PC-9 (cell line): ENCODE measurements at places on chromosomes 6 and 20.

- no peak for DNase-seq
Observed at GRCh38 chr6:11921751-11922150, 90.4 kb upstream of the HIVEP1 start.

DNA sequence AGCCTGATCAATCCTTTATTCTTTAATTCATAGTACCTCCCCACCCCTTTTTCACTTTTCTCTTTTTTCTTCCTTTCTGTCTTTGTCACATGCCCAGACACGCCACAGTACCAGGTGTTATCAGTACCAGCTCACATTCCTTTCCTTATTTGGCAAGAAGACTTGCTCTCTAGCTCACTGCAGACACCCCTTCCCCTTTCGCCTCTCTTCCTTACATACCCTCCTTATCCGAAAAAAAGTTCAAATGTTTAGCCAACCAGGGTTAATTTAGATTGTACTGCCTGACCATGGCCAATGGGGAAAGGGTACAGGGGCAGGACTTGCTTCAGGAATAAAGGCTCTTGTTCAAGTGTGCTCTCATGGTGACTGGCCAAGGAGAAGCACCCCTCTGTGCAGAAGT, 9.3 kb upstream of the SIRPB2 start:
- no peak for DNase-seq

DNA sequence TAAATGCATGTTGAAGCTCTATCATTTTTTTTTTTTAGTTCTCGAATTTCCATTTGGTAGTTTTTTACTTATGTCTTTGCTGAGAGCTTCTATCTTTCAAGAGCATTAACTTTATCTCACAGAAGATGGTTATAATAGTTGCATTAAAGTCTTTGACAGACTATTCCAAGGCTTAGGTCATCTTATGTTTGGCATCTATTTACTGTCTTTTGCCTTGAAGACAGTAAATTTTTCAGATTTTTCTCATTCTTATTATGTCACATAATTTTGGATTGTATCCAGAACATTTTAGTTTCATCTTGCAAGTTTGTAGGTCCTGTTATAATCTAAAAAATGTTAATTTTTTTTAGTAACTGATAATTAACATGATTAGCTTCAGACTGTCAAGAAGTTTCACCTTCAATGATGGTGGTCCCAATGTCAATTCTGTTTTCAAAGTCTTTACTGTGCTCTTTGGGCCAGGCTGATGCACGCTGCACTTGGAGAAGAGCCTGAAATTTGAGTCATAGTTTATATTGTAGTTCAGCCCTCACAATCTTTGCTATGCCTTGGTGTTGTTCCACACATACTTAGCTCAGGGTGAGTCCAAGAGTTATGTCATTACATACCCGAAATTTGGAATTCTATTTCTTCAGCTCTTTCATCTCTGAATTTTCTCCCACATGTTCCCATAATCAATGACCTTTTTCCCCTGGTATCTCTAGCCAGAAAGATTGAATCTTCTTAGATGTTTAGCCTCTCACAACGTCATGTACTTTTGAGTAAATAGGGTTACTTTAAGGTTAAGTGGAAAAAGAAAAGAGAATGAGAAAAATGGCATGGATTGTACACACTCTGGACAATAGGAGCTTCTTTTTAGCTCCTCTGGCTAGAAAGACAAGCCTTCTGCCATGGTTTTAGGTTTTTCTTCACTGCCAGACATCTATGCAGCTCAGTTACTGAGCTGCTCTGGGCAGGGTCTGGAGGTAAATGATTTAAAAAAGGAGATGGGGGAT, 110.3 kb upstream of the BTBD3 start:
- peak; percentile 64 for DNase-seq

- peak; percentile 79 for DNase-seq
Observed at GRCh38 chr20:13800728-13801134, 15.9 kb downstream of the NDUFAF5 start.

DNA sequence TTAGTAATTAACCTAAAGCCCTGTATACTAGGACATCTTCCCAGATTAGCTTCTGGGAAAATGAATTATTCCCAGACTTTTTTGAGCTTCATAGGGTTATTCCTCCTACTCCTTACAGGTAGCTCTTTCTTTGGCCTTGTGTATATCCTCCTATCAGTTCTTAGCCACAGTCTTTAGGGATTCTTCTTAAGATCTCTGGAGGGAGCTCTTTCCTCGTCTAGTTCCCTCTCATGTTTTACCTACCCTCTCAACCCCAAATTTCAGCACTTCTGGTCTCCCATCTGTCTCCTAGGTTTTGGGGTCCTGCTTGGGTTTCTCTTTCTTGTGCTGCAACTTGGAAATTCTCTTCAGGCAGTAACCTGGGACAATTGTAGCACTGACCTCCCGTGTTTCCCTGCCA, 46.4 kb upstream of the SLC35B3 start:
- no peak for DNase-seq

DNA sequence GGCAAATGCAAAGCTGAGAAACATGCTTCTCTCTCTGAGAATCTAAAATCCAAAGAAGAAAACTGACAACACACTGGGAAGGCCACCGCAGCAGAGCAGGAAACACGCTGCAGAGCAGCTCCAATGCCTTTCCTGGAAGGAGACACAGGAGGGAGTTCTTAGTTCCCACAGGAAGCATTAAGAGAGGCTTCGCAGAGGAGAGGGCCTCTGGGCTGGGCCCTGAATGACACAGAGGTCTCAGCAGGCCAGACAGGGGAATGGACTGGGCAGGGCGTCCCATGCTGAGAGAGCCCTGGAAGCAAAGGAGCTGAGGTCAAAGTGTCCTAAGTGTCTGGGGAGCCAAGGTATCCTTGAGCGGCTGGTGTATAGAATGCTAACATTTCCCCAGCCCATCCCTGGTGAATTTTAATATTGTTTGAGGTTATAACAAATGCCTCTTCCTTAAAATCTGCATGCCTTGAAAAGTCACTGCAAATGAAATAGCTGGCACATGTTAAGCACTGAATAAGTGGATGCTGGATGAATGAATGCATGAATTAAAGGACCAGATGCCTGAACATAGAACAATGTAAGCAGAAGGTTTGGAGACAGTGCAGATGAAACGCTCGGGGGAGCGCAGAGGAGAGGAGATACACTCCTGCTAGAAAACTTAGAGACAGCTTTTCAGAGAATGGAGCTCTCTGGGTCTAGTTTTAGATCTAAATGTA, 110.0 kb upstream of the SYNDIG1 start:
- no peak for DNase-seq

DNA sequence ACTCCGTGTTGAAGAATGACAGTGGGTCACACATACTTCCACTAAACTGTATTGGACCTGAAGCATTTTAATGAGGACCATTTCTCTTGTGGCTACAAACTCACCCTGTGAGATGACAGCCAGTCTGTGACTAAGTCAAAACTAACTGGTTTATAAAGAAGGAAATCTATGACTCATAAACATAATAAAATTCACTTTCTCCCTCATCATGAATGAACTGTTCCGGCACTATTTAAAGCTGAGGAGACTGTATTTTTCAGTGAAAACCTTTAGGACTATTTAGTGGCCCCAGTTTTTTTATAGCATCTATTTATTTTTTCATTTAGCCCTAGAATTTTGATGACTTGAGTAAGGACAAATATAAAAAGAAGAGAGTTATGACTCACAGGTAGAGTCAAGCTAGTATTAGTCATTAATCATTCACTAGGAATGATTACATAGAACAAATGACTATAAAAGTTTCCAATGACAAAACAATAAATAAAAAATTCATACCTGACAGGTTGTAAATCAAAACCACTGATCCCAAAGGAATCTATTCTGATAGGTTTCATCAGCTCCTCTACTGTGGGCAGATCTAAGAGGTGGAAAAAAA, 34.2 kb downstream of the CEP162 start:
- DNase-seq = no peak

DNA sequence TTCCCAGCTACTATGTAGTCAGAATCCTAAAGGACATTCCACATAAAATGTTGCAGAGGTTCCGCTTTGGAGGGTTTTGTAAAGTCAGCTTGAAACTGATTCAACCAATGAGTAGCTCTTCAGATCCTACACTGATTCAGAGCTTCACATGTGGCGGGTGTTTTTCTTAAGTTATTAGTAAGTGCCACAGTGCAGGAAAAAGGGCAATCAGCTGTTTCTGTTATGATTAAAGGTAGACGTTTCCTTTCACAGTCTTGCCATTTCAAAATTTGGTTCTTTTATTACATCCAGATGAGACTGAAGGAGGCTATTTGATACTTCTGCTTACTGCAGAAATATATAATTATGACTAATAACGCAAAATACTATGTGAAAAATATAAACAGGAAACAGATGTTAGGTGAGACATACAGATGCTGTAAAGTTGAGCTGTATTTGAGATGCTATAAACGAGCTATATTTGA, 443.9 kb downstream of the CDKAL1 start:
- no peak for DNase-seq

DNA sequence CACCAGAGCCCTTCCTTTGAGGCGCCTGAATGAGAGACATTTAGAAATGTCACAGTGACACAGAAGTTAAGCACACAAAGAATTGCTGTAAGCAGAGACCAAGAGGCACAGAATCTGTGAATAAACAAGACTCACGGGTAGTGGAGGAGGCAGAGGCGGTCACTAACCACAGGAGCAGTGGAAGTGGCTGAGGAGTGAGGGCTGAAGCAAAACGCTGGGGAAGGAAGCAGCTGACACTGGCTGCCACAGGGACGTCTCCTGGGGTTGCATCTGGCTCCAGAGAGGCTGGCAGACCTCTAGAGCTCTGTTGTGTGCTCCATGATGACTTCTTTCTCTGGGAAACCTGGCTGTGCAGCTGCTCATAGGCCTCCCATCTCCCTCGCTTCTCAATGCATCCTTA, 65.0 kb upstream of the SLC2A12 start:
- no peak for DNase-seq

DNA sequence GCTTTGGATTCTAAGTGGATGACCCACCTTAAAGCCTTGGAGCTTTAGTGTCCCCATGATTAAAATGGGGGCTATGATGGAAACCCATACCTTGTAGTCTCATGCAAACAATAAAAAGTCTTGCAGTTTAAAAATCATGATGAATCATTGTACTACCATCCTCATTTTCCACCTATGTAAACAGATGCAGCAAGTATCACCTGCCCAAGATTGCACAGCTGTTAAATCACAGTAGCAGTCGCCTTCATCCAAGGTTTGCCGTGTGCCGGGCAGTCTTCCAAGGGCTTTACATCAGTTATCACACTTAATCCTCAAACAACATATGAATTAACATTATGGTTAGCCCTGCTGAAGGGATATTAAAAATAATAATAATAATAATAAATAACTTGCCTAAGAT, 210.3 kb downstream of the FOXA2 start:
- no peak for DNase-seq

DNA sequence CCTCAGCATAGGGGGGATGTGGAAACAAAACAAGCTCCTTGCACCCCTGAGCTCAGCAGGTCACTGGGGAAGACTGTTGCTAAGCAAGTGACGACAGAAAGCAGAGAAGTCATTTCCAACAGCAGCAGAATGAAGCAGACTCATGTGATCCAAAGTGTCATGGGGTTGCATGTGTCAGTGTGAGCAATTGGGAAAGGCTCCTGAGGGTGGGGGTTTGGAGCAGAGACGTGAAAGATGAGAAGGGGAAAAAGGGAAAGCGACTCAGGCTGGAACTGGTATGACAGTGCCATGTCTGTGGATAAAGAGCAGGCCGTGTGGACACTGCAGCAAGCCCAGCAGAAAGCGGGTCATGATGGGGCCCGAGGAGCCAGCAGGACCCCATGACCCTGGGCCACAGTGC, 363.9 kb downstream of the PREX1 start:
- no peak for DNase-seq

DNA sequence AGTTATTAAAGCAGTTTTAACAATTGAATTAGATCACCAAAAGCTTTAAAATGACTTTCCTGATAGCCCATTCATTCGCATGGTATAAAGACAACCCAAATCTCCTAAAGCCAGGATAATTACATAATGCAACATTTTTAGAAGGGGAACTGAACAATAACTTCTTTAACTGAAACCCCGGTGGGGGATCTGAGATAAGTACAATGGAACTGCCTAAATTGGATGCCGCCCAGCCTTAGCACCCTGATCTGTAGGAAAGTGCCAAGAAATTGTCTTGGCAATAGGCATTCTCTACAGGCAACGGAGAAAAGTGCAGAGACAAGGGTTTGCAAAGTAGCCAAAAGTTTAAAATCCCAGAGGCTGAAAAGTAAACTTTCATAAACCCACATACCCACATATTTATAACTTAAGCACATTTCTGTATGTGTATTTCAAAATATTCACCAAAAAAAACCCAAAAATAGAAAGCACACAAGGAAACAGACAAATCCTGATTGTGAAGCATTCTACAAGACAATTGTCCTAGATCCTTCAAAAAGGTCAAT, 98.8 kb upstream of the BEND6 start:
- DNase-seq = no peak

DNA sequence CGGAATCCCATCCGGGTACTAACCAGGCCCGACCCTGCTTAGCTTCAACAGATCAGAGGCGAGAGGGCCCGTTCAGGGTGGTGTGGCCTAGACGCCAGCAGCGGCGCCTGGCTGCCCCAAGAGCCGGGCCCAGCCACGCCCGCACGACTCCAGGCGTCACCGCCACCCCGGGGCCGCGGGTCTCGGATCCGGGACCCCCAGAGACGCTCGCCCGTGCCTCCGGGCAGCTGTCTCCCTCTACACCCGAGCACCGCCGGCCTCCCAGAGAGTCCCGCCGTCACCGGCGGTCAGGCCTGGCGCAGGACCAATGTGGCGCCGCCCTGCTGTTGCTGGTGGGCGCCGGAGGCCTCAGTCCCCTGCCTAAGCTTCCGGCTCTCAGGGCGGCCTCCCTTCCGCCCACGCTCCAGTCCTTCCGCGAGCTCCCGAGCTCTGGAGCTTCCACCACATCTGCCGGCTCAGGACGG, 441.2 kb upstream of the DEFB115 start:
- DNase-seq = no peak

- no peak for DNase-seq
Observed at GRCh38 chr6:167350731-167351655, 26.1 kb downstream of the TTLL2 start.

DNA sequence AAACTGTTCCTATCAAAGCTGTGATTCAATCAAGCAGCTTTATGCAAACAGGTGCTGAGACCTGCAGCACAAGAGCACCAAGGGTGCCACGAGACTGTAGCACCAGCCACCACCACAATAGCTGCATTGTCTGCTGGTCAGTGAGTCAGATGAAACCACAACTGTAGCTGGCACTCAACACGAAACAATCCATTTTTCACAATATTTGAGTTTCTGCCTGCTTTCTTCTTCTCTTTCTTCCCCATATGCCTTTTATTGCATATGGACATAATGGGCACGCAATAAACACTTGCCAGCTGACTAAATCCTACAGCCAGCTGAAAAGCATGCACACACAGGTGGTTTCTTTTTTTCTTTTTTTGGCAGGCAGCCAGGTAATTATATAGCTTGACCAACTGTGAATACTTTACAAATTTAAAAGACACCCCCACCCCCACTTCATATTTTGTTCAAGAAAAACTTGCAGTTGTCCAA, 16.6 kb downstream of the SLC2A12 start:
- peak; percentile 98 for DNase-seq

GRCh38 chr6:77180326-77180725, 283.0 kb downstream of the HTR1B start:
- no peak for DNase-seq

GRCh38 chr20:3996399-3996798, 19.0 kb downstream of the RNF24 start:
- no peak for DNase-seq
